ENCODE measurements at places on chromosomes 6 and 20. TPM values are rescaled to one million over a fixed set of nuclear protein-coding genes. Genes with fewer than 3 reads are reported as not detected.

FAM110A gene
- total RNA-seq = 4.3 TPM

MMP24 gene
- total RNA-seq = 0.48 TPM

MAPK14 gene
- total RNA-seq = 27.8 TPM

SLC35D3 gene
- total RNA-seq = not detected

NKAIN2 gene
- total RNA-seq = 1.3 TPM

SIM1 gene
- not detected for total RNA-seq

HLA-DOA gene
- total RNA-seq = 1.6 TPM

NKX2-2 gene
- total RNA-seq = not detected

STAU1 gene
- 59.1 TPM for total RNA-seq

SIRPA gene
- total RNA-seq = 28.1 TPM

MYB gene
- total RNA-seq = not detected

NDUFAF4 gene
- total RNA-seq = 104 TPM

TBXT gene
- not detected for total RNA-seq

TOP1 gene
- 27.8 TPM for total RNA-seq

- no peak for DNase-seq
These were observed 37.3 kb upstream of the BTN3A2 start for GRCh38 chr6:26327450-26328264.

- DNase-seq = no peak
These were observed 30.2 kb upstream of the CST7 start for GRCh38 chr20:24918579-24919566.

DNA sequence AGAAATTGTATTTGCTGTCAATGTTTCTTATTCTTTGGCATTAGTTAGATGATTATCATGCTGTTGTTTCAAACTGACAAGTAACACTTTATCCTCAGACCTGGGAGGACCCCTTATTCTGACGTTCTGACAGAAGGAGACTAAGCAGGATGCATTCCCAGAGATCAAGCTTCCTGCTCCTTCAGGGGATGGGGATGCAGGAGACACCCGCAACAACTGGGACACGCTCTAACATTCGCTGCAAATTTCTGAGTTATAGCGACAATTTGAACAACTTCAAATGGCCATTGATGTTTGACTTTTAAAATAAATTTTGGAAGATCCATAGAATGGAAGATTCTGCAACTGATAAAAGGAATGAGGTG lies 69.0 kb upstream of the ZNF184 start:
- no peak for DNase-seq

DNA sequence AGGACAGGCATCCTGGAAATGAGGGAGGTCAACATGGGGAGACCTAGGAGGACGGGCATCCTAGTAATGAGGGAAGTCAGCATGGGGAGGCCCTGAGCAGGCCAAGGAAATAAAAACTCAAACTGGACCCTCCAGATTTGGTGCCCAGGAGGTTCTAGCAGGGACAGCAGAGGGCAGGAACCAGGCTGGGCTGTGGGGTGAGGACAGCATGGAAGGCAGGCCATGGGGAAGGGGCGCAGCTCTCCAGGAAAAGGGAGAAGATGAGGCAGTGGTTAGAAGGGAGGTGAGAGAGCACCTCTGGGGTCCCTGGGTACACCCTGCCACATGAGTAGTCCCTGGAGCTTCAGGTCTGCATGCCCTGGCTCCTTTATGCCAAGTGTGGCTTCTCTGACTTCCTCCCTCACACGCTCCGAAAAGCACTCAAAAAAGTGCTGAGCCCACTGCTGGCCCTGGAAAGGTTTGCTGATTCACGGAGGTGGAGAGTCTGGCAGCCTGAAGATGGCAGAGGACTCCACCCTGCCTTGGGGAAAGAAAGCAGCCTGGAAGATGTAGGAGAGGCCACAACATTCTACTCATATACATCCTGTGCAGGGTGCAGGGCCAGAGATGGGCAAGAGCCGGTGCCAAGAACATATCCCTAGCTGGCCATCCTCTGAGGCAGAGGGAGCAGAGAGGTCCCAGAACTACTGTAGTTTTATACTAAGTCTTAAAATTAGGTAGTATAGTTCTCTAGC lies 154.9 kb downstream of the MRPL14 start:
- DNase-seq = peak; percentile 68

GRCh38 chr20:51271931-51272330 lies 249.0 kb upstream of the KCNG1 start:
- no peak for DNase-seq

DNA sequence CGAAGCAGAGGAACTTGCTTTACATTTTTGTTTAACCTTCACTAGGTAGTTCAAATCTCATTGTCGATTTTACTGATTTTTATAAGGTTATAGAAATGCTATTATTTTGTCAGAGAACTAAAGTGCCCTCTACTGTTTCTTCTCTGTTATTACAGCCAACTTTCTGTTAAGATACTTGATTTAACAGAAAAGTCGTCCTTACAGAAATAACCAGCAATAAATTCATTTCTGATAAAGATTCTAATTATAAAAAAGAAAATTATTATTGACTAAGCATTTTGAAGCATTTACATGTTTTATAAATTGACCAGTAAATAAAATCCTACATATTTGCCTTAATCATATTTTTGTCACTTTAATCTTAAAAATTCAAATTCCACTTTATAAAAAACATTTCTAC lies 60.8 kb downstream of the OGFRL1 start:
- DNase-seq = no peak

DNA sequence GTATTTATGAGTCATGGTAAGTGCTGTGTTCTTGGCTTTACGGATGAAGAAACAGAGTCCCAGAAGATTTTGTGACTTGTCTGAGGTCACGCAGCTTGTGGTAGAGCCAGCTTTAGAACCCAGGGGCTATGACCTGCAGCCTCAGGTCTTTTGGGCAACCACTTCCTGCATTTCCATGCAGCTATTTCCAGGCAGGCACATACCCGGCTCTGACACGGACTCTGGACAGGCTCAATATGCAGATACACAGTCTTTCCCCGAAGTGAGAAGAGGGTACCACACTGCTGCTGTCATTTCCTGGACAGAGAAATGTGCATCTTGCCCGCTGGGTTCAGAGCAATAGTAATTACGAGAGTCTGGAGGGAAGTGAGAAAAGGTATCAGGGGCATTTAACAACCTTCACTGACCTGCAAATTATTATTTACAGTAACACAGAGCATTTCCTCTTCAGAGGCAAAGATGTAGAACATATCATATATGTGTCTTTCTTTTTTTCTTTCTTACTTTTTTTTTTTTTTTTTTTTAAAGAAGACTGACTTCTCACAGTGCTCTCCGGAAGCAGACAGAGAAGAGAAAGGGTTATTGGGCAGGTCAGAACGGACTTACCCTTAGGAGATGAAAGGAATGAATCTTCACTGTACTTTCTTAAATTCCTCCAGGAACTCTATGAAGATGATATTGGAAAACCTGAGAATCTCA lies 185.1 kb downstream of the CLIC5 start:
- DNase-seq = no peak

DNA sequence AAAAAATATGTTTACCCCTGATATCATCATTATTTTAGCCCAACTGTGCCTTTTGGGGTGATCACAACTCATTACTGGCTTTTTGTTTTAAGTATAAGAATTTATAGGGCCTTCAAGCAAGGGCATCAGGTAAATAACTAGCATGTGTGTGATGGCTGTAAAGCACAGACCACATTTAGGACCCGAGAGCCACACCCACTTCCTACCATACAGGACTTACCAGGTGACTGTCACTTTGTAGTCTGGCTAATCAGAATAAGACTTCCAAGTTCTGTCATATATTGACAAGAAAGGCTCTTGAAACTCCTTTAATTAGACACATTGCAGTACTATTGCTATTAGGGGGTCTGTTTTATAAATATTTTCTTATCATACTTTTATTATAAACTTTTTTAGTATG lies 31.1 kb downstream of the TMEM242 start:
- no peak for DNase-seq

DNA sequence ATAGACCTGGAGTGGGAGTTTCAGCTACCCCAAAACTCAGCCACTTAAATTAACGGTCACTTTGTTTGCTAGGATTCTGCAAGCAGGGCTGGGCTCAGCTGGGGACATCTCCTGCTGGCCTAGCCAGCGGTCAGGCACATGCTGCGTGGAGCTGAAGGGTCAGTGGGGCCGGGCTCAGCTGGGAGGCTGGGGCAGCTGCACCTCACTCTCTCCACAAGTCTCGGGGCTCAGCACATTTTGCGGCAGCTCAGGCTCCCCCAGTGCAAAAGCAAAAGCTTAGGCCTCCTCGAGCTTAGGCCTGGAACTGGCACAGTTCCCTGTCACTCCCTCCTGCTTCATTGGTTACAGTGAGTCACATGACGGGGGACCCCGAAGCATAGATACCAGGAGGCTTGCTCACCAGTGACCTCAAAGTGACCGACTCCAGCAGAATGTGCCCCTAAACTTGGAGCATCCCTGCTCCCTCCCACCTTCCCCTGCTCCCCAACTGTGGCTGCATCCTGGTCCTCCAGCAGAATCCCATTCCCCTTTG lies 80.6 kb upstream of the CST7 start:
- no peak for DNase-seq

- no peak for DNase-seq
These were observed 106.3 kb upstream of the NOX3 start for GRCh38 chr6:155561966-155562364.

DNA sequence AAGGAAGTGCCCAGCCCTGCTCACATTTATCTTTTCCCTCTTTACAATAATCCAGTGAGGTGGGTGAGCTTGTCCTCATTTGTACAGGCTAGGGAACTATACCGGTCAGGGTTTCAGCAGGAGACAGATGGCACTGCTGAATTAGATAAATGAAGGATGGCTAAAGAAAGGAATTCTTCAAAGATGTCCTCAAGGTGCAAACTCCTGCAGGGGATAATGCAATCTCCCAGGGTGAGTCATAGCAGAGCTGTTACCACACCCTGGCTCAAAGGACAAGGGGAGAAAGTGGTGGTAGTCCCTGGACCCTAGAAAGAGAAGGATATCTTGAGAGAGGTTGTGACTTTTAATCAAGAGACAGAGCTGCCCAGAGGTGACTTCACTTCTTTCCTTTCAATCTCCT lies 66.7 kb downstream of the RFPL4B start:
- no peak for DNase-seq

GRCh38 chr6:53179961-53180651 lies 31.5 kb upstream of the GCM1 start:
- peak; percentile 60 for DNase-seq

GRCh38 chr6:38173909-38174308 lies 354.4 kb downstream of the ZFAND3 start:
- DNase-seq = no peak

DNA sequence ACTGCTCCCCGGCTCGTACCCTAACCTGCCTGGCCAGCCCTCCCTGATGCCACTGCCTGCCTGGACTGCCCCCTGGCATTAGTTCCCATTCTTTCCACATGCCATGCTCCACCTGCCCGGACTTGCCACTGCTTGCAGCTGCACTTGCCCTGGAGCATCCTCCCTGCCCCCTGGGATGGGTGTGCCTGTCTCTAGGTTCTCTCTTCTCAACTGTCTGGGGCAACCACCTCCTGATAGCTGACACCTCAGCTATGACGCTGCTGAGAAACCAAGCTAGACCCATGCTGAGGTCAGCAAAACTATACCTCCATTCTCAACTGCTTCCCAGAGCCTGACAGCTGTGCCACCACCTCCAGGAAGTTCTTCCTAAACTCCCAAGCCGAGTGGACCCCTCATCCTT lies 72.1 kb downstream of the PERP start:
- no peak for DNase-seq

DNA sequence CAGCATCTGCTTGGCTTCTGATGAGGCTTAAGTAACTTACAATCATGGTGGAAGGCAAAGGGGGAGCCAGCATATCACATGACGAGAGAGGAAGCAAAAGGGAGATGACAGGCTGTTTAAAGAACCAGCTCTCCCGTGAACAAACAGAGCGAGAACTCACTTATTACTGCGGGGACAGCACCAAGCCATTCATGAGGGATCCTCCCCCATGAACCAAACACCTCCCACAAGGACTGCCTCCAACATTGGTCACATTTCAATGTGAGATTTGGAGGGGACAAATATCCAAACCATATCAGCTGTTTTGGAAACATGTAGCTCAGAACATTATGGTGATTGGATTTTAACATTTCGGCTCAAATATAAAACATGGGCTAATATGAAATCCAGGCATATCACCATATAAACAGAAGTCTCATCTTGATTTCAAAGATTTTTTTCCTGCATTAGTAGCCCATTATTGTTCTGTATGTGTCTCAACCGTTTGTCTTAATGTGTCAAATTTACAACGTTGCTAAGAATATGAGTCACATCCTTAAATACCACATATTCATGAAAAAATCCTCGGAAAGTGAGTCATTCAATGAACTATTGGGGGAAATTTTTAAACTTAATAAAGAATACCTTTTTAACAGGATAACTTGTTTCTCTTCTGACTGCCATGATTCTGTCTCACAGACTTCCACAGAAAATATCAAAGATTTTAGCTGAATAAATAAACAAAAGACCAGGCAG lies 894.3 kb downstream of the TFAP2A start:
- DNase-seq = no peak

GRCh38 chr6:8499540-8499939 lies 64.2 kb upstream of the SLC35B3 start:
- DNase-seq = no peak

DNA sequence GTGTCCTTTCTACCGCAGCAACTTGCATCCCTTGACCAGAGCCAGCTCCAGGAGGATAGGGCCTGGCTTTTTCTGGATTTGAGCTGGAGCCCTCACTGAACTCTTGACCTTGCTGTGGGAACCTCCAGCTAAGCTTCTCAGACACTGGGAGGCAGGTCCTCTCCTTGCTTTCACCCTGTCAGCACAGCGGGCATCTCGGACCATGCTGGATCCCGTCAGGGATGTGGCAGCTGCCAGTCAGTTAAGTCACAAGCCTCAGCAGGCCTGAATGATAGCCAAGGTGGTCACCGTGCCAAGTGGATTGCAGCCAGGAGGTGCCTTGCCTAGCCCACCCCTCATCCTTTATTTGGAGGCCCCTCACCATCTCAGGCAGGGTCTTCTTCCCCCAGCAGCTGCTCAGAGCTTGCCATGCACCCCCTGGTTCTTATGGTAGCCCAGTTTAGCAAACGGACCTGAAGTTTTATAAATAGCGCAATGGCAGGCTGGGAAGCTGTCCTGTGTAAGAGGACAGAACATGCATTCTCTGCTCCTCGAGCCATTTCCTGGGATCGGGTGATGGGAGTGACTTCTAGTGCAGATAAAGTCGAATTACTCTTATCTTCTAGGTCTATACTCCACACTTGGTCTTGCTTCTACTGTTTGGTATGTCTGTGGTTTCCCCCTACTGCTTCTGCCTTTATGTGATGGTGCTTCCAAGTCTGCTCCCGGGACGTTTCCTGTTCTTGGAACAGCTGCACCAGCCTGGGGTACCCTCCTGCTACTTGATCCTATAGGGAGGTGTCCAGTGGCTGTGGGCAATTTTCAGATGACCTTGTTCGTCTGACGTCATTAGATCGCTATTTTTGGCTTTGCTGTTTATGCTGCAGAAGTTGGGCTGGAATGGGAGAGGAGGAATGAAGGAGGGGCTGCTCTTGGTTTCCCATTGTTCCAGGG lies 7.1 kb upstream of the MYLK2 start:
- peak; percentile 54 for DNase-seq

DNA sequence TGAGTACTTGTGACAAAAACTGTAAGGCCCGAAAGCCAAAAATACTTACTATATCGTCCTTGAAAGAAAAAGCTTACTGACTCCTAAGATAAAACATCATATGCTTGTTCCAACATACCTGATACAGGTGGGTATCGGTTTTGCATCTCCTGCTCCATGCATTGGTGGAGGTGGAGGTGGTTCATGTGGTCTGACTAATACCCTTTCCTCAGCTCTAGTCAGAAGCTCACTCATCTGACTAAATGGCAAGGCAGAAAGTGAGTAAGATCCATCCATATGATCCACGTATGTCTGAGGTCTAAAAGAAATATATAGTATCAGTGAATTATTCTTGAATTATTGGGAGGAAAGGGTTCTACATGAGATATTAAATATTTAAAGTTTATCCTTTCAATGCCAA lies 76.2 kb downstream of the WASF1 start:
- DNase-seq = no peak

Measured in right cardiac atrium (tissue), 5 donors.